AG09309 (cell line): ENCODE measurements at places on chromosomes 6 and 20.

DNA sequence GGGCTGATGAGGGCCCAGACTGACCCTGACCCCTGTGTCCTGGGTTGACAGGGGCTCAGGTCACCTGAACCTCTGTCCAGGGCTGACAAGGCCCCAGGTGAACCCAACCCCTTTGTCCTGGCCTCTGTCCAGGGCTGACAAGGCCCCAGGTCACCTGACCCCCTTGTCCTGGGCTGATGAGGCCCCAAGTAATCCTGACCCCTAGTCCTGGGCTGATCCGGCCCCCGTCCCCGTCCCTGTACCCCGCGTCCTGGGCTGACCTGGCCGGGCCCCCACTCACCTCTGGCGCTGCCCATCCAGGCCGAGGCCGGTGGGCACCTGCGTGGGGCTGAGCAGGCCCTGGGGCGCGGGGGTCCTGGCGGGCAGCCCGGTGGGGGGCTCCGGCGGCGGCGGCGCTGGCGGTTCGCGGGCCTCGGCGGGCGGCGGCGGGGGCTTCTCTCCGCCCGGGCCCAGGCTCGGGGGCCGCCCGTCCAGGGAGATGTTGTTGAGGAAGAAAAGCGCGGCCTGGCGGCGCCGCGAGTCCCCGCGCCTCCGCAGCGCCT, 379 bp downstream of the CABLES2 start:
- DNase-seq = no peak

DNA sequence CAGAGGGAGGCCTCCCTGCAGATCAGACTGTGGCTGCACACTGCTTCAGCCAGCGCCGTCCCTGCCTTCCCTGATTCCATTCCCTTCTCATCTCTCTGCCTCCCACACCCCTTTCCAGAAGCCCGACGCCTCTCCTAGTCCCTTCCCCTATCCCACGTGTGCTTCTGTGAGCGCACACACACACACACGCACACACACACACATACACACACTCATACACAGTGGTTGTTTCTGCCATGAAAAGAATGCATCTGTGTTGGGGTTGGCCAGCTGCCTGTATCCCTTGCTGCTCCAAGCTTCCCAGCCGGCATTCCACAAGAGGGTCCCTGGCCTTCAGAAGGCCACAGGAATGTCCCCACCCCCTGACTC, 51.7 kb downstream of the MOCS1 start:
- DNase-seq = peak; percentile 97

- DNase-seq = no peak
Observed at GRCh38 chr6:67888546-67888885, 746.6 kb upstream of the ADGRB3 start.

DNA sequence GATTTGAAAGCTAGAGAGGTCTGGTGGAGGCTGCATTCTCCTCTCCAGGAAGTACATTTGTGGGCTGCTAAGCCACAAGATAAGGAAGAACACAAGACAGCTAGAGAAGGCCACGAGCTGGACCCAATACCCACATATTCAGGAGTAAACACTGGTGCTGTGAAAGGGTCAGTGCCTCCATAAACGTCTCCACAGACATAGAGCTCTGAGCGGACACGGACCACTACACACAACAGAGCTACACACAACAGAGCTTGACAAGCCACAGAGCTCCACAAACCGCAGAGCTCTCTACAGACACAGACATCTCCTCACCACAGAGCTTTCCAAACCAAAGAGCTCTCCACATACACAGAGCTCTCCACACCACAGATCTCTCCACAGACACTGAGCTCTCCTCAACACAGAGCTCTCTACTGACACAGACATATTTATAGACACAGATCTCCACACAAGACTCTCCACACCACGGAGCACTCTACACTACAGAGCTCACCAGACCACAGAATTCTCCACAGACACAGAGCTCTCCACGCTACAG, 51.9 kb downstream of the ERMARD start:
- DNase-seq = no peak

DNA sequence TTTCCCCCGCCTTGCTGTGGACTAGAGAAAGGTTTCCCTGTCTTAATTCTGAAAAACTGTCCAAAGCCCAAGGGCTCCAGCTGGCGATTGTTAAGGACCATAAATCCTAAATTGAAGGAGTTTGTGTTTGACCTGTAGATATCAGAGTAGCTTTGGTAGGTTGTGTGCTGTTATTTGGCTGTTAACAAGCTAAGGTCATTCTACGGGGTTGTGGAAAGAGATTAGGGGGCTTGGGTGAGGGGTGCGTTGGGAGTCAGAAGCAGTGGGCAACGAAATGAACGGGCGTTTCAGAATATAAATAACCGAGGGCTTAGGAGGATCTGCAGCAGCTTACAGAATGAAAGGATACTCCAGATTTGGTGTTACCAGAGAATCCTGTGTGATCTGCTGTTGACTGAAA, 32.6 kb upstream of the BTN3A2 start:
- no peak for DNase-seq

- DNase-seq = no peak
Observed at GRCh38 chr6:67896476-67896875, 738.6 kb upstream of the ADGRB3 start.

DNA sequence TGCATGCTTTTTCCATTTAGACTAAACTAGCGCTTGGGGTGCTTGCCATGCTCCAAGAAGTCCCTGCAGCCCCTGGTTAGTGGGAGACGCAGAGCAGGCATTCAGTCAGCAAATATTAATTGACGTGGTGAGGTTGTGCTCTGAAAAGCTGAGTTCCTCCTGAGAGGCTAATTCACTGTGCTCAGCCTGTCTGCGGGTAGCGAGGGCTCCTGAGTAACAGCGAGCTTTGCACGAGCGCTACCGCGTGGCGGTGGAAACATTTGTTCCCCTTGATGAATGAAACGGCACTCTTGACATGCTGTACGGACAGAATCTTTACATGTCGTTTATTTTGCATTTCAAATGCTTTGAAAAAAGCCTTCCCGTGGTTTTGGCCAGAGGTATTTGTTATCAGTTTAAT, 170.6 kb upstream of the AGPAT4 start:
- no peak for DNase-seq

DNA sequence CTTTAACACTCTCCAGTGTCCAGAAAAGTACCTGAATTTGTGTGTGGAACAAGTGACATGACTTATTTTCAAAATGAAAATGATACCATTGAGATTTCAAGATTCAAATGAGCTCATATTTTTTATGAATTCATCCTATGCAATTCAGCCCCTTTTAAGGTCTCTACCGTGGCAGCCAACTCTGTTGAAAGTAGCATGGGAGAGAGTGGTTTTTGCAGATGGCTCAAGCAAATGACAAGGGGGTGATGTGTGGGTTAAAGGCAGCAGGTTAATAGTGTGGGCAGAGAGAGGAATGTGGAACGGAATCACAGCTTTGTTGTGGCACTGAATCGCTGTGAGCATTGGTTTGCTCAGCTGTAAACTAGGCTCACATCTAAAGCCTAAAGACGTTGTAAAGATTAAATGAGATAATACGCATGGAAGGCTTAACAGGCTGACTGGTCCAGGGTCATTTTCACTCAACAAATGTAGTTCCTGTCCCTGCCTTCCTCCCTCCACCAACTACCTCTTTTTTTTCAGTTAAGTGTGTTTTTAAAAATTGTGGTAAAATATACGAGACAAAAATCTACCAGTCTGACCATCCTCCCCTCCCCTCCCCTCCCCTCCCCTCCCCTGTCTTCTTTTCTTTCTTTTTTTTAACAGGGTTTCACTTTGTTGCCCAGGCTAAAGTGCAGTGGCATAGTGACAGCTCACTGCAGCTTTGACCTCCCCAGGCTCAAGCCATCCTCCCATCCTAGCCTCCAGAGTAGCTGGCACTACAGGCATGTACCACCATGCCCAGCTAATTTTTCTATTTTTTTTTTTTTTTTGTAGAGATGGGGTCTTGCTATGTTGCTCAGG, 114.7 kb upstream of the ZNF217 start:
- DNase-seq = peak; percentile 94

DNA sequence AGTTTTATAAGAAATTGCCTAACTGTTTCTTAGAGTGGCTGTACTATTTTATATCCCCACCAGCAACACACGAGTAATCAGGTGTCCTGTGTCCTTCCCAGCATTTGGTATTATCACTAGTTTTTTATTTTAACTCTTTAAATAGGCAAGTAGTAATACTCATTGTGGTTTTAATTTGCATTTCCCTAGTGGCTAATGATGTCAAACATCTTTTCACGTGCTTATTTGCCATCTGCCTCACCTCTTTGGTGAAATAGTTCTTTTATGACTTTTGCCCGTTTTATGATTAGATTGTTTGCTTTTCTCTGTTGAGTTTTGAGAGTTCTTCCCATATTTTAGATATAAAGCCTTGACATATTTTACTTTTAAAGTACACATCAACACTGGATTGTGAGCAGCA, 57.8 kb downstream of the GCLC start:
- no peak for DNase-seq

- DNase-seq = no peak
Observed at GRCh38 chr20:44914924-44915323, 5.1 kb downstream of the PABPC1L start.
